ENCODE measurements at places on chromosomes 12 and 14.

- no peak for ATAC-seq
Observed at GRCh38 chr12:110498984-110499706, 2.8 kb downstream of the VPS29 start.

DNA sequence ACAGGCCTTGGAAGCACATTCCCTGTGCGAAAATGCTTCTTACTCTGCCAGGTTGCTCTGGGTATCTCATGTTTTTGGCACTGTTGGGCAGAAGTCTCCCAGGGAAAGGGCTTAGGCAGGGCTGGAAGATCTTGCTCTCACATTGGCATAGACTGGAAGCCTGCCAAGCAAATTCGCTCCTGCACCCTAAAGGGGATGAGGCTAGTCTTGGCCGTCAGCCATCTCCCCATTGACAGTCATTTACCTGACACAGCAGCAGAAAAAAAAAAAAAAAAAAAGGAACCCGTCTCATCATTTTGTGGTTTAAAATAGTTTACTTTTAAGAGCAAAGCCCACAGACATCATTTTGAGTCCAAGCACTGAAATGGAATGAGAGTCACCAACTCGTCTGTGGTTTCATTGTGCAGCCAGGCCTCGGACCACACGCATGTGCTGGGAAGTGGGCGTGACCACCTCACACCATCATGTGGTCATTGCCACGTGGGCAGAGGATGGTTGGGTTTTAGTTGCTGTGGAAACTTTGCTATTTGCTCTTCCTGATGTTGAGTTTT lies 84.8 kb downstream of the NRXN3 start:
- no peak for ATAC-seq

DNA sequence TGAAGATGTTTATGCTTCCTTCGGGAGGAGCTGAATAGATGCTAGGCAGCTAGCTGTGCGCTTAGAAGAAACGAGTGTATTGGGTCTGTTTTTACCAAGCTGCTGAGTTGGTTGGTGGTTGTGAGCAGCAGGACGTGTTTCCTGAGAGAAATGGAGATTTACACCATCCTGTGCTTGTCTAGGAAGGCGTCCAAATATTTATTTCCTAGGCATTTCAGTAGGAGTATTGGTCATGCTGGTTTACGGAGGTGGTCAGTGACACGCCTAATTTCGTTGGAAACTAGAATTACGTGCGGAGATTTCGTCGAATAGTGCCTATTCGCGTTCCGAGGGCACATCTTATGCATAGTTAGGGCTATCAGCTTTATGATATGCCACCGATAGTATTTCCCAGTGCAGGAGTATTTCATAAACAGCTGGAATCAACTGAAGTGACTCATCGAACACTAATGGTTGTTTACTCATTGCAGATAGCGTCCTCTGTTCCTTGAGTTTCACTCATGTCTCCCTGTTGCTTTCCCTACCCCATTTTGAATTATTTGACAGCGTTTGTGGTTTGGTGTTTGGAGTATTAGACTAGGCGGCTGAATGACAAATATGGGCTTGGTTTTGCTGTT lies 780 bp downstream of the TBC1D15 start:
- ATAC-seq, result peak; percentile 10

- ATAC-seq, result no peak
Observed at GRCh38 chr12:105882404-105882803, 256.4 kb downstream of the NUAK1 start.

- no peak for ATAC-seq
Observed at GRCh38 chr12:19933924-19934323, 434.4 kb upstream of the PDE3A start.

- ATAC-seq, result no peak
Observed at GRCh38 chr12:127024791-127025190, 1242.2 kb upstream of the TMEM132C start.

DNA sequence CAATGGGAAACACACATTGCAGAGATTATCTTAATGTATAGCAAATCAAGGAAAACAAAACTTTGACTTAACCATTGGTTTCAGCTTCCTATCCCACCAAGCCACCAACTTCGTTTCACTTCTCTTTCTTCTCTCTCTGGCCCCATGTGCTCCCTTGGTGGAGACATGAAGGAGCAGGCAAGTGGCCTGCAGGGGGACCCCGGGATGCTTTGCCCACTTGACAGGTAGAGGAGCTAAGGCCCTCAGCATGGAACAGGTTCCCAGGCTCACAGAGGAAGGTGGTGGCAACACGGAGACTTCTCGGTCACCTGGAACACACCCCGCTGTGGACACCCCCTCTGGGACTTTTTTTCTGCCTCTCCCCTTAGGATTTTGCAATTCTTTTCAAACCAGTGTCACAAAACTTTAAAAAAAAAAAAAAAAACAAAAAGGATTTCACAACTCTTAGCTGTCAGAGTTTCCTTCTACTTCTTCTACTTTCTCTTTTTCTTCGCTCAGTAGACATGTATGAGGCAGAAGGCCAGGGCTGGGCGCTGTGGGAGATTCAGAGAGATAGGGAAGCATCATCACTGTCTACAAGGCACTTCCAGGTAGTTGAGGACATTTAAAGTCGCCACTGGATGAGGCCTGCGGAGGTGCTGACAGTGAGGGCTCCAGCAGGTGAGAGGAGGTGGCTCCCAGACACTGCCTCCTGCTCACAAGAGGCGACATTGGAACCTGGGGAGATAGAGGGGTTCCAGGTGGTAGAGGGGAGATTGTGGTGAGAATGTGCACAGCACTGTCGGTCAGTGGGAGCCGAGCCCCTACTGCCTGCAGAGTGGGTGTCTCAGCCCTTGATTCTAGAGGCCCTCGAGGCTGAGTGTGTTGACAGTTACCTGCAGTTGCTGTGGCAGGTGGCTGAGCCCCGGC lies 119.6 kb downstream of the GCH1 start:
- peak; percentile 51 for ATAC-seq

- ATAC-seq, result no peak
Observed at GRCh38 chr12:120843472-120843871, 60.7 kb downstream of the SPPL3 start.
